ENCODE measurements at places on chromosomes 16 and 17.
A peak's percentile ranks its signal among the peaks of the same experiment; 100 is the strongest.

DNA sequence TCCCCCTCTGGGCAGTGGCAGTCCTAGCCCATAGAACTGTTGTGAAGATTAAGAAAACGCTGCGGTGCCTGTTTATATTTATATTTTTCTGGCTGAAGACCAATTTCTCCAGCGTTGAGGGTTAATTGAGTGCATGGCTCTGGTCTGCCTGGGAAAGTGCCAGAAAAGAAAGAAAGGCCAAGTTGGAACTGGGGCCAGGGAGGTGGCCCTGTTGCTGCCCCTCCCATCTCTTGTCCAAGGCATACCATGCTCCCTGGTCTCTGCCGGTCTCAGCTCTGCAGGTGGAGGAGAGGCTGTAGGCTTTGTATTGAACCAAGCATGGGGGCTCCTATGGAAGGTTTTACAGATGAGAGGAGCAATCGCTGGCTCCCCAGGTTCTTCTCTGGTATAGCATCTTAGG, 124.7 kb downstream of the MGAT5B start:
- DNase-seq, result no peak

DNA sequence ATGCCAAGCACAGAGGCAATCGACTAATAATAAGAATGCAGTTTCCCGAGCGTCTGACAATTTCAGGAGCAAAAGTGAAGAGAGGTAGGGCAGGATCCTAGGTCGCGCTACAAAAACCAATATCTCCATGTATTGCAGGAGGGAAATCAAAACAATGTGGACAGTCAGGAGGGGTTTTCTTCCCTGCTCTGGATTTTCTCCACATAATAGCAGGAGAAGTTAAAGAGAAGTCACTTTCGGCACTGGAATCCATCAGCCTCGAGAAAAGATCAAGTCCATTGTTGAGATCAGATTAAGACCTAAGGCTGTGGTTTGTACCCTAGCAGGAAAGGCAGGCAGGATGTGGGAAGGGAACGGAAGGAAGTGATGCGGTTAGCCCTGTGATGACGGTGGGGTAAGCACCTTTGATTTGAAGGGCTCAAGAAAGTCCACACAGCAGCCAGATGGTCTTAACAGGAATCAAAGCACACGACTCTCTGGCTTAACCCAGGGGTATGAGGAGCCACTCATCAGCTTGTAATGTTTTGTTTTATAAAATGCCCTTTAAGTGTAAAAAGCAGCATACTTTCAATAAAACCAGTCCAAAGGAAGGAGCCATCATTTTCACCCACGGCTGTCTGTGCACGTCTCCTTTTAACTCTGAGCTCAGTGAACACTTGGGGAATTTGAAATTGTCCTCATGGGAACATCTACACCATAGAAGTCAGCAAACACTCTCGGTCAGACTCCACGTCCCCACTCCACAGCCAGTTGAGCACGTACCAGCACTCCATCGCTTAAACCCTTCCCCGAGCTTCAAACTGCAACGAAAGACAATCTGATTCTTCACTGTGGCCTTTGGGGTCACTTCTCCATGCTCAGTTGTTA, 15.8 kb upstream of the AKTIP start:
- DNase-seq, result peak; percentile 33

GRCh38 chr16:86297866-86298757, 212.2 kb upstream of the FOXF1 start:
- DNase-seq, result no peak

- no peak for DNase-seq
These were observed 56.4 kb upstream of the RBFOX3 start for GRCh38 chr17:79667121-79667715.

DNA sequence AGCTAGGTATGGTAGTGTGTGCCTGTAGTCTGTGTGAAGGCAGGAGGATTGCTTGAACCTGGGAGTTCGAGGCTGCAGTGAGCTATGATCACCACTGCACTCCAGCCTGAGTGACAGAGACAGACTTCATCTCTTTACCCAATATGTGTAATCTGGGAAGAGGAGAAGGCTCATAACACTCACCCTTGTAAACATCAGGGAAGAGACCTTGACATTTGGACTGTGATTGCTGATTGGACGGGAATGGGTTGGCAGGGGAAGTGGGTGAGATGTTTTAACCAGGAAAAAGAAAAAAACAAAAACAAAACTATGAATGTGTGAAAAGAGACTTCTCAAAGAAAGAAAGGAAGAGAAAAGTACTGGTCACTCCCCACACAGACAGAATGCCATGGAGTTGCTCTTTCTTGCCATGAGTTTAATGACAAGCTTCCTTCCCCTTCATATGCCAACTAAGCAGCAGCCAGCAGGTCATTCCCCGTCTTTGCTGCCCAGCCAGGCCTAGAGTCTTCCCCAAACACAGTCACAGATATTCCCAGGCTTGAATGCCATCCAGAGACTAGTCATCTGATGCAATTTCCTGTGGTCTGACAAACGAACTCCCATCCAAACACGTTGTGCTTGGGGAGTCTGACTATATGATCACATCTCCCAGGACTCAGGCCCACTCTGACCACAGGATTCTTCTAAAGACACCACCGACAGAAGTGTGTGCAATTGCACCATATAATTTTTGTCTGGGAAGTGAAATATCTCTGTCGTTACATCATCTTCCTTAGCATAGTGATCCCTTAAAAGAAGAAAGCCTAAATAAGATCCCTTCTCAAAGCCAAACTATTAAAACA, 3.6 kb upstream of the XAF1 start:
- DNase-seq, result no peak

DNA sequence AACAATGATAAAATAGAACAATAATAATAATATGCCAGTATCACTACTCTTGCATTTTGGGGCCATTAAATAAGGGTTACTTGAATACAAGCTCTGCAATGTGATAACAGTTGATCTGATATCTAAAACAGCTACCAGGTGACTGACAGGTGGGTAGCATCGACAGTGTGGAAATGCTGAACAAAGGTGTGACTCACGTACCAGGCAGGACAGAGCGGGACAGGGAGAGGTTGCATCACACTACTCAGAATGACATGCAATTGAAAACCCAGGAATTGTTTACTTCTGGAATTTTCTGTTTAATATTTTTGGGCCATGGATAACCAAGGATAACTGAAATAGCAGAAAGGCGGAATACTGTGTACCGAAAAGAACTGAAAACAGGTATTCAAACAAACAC, 15.8 kb upstream of the ZNF19 start:
- DNase-seq, result no peak

GRCh38 chr16:68197250-68197649, 38.7 kb downstream of the ESRP2 start:
- no peak for DNase-seq

DNA sequence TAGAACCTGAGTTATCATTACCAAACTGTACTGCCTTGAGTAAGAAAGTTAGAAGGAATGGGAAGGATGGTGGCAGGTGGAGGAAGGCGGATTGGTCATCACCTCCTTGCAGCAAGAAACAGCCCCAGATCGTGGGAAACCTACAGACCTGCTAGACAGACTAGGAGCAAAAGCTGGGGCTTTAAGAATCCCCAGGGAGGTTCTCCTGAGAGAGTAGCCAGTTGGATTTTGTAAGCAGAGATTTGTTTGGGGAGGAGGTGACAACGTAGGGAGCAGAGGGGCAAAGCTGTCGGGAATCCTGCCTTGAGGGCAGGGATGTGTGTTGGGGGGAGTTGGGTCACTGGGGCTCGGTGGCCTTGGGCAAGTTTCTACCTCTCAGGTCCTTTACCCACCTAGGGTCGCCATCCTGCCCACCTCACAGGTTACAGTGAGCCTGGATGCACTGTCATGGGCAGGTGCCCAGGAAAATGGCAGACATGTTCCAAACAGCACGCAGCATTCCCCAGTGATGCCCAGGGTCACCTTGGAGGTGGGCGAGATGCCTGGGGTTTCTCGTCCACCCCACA, 49.2 kb upstream of the STH start:
- no peak for DNase-seq

DNA sequence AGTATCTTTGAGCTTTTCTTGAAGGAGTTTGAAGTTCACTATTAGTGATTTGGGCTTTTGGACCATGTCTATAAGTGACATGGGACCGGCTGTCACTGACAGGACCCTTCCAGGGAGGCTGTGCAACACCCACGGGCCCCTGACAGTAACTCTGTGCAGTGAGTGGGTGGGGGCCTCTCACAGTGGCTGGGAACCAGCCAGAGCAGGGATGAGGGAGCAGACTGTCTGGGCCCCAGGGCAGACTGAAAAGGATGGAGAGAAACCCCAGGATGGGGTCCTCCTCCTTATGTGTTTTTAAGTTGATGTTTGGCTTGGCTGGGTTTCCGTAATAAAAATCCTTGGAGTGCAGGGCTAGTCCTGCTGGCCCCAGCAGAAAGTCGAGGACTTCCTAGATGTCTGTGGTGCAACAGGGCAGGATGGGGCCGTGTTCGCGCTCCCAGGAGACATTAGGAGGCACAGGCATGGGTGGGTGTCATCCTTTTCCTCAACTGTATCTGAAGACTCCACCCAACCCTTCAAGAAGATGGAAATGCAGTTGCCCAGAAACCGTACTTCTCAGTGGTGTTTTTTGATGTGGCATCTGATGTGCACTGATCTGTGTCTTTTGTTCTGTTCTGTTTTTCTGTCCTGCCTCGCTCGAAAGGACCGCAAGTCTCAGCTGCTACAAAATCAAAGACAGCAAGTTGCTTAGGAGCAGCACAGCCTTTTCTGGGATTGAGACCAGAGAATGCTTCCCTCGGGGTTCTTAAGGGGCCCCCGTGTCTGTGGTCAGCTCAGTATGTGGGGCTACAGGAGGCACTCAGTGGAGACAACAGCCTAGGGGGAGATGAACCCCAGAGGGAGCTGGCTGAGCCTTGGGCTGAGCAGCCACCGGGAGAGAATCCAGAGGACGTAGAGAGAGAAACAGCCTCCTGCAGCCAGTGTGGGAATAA, 24.2 kb downstream of the PLD6 start:
- no peak for DNase-seq

DNA sequence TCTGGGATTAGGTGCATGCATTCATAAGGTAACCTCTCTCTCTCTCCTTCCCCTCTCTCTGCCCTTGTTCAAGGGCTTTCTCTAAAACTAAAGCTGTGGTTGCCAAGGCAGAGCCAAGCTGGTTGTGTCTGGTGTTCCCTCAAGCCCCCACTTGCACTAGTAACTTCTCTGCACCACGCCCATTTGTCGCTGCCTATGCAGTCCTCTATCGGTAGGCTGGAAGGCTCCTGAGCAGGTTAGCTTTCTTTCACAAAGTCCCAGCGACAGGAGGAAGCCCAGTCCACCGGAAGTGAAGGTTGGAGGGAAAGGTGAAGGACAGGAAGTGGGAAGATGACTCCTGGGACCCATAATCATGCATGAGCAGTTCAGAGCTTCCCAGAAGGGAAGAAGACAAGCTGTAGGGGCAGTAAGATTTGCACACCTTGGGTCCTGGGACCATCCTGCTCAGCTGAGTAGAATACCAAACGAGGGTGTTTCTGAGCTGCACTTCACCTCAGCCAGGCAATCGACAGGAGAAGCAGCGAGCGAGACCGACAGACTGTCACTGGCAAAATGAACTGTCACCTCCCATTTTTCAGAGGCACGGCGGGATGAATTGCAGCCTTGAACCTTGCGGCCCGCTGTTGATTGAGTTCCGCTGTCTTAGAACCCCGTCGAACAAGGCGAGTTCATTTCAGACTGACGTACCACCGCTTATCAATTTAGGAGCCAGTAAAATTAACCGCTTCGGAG, 14.7 kb upstream of the SKAP1 start:
- no peak for DNase-seq

GRCh38 chr17:49729069-49729468, 21.3 kb upstream of the SLC35B1 start:
- DNase-seq, result no peak

GRCh38 chr17:37671028-37671823, 28.0 kb upstream of the DDX52 start:
- DNase-seq, result no peak

DNA sequence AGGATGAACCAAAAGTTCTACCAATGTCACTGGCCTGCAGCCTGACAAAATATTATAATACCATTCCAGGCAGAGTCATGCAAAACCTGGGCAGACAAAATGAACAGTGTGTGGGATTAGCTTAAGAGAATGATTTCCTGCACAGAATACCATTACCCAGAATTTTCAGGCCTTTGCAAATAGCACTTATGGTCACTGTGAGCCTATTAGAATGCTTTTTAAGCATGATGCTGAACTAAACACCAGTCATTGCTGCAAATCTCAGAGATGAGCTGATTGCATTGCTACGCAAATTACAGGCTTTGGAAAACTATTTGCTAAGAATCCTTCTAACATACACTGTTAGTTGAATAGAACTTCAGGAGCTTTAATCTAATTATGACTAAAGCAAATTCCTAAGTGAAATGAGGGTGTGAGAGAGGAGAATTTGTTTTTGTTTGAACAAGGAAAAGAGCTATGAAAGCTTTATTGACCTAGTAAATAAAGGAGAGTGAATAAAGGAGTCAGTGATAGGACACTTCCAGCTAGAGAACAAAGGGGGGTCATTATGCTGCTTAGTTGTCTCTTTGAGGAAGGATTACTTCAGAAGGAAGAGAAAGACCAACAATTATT, 398.8 kb downstream of the HS3ST3B1 start:
- no peak for DNase-seq

DNA sequence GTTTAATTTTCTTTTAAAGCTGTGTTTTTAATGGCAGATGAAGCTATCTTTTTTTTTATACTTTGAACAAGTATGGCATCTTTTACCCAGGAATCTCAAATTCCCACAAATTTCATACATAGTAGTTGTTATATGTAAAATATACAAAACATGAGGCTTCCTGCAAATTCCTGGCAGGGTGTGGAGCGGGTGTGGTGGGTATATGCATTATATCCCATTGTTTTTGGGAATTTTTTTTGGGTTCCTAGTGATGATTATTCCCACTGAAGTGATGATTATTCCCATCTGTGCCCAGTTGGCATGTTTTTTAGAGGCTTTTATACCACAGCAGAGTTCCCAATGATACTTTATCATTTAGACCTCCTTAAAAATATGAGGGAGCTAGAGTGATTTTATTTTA, 320.4 kb downstream of the ZFHX3 start:
- DNase-seq, result no peak

DNA sequence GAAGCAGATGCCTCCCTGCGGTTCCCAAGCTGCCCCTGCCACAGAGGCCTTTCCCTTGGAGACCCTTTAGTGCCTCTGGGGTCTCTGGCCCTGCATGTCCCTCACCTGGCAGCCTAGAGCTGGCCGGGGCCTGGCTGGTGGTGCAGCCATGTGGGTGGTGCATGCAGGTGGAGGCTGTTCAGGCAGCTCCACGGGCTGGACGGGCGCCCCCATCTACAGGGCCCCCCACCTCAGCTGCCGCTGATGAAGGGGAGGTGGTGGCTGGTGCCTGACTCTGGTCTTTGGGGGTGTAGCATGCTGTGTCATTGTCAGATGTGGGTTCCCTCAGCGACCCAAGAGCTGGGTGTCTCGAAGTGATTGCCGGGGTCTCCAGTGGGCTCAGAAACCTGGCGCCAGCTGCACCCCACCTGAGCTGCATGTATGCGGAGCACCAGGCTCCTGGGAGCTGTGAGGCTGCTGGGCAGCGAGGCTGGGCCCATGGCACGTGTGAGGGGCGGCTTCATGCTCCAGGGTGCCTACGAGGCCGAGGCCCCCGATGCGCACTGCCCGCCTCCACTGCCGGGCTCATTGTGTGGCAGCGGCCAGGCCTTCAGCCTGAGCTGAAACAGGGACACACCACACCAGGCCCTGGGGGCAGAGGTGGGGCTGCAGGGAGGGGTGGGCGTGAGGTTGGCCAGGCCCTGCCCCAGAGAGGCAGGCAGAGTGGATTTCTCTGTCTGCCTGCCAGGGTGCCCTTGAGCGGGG, 57.0 kb downstream of the BAIAP2 start:
- DNase-seq, result no peak

Measured in stimulated activated CD4-positive, alpha-beta T cell treated with anti-CD3 and anti-CD28 coated beads, Interleukin-1b, Interleukin-23, amount 100 ng/mL, for 1 hour (primary cell).